ENCODE measurements at places on chromosomes 2 and 18.

GRCh38 chr18:1292167-1292566, 387.5 kb downstream of the ADCYAP1 start:
- DNase-seq: no peak

- DNase-seq: no peak
Measured at GRCh38 chr18:36446059-36446458, 148.5 kb downstream of the FHOD3 start.

- no peak for DNase-seq
Measured at GRCh38 chr18:5197032-5197434, at the start of gene AKAIN1. Gene AKAIN1, minus strand, starts transcription at chr18:5197257. Its CDS starts 204 bp downstream, at chr18:5197053.

DNA sequence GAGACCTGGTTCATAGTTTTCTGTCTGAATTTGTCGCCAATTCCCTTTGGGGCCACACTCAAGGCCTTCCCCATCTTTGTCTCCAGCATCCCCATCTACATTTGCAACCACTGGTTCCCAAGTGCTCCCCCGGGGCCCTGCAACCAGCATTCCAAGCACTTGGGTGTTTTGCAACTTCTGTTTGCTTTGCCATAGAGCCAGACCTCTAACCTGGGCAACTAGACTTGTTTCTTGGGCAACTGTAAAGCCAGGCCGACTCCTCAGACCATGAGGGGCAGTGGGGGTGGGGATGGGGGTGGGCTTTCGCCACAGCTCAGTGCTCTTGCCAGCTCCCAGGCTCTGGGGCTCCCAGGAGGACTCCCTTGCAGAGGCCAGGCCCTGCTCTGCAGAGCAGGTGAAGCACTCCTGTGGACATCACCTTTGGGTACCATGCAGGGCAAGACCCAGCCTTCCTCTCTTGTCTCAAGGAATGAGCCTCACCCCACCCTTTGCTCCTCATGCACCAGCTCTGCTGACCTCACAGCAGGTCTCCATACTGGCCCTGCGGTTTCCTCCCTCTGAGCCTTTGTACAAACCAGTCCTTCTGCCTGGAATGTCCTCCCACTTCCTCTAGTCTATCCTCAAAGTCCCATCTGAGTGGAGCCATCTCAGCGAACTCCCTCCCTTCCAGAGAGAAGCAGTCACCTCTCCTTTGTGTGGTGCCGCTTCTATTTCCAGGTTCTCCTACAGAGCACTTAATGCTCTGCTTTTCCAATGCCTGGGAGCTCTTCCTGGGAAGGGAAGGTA, 126.7 kb upstream of the MYCN start:
- DNase-seq: no peak

DNA sequence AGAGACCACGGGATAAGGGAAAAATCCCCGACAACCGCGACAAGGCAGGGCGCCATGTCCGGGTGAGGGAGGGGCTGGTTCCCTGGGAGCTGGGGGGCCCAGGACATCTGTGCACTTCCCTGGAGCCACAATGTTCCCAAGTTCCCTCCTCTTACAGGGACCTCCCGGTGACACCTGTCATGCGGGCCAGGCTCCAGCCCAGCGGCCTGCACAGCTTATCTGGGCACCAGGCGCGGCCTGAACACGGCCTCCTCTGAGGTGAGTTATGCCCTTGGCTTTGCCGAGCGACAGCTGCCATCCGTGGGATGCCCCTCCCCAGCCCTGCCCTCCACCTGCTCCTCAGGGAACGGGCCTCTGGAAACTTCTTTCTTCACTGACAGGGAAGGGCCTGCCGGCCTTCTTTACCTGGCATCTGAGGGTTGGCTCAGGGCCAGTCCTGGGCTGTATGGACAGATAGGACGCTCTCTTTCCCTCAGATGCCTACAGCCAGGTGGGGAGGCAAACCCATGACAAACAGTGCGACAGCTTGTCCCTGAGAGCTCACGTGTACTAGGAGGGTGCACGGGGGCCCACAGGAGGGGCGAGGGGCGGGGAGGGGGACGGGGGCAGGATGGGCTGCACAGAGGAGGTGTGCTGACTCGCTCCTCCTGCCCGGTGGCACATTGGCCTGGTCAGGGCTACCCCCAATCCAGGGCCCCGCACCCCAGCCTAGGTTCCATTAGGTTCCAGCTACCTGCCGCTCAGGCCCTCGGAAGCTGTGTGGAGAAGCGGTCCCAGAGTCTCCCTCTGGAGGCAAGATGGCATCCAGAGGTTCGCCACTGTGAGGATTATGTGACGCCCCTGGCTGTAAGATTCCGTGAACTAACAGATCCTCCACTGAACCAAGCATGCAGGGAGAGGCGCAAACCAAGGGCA, 34.9 kb upstream of the HPCAL1 start:
- no peak for DNase-seq

- DNase-seq: peak; percentile 2
Measured at GRCh38 chr2:239316562-239317465, 84.0 kb downstream of the HDAC4 start.

- DNase-seq: no peak
Measured at GRCh38 chr18:59904011-59904601, 4.3 kb downstream of the PMAIP1 start.

DNA sequence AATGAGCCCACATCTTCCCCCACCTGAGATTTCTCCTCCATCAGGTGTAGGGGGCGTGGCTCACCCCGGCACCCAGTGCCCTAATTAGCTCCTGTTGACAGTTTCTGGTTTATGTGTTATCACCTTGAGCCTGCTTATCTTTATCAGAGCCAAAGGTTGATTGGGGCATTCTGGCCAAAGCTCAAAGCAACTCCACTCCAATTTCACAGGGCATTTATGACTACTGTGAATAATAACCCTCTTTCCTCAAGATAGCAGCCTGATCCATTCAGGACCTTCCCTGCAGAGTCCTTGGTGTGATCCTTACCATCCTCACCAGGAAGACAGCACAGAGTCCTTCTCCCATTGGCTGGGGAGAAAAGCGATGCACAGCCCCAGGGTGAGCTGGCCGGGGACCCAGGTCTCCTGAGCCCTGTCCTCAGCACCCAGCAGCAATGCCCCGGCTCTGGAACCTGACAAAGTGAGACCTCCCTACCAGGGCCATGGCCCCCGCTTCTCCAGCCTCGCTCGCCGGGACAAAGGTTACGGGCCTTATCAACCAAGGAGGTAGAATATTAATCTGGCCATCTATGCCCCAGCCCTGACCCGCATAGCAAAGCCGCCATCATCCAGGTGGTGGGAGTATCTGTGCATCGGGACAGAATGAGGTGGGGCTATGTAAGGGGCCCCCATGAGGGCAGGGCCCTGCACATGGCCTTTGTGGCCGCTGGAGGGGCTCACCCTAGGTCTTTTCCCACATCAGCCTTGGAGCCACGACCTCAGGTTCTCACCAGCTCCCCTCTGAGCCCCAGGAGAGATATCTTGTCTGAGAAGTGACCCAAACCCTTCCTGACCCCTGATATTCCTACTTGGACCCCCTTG, 64.5 kb downstream of the ZFP36L2 start:
- DNase-seq: no peak

- no peak for DNase-seq
Measured at GRCh38 chr2:10634495-10634894, 55.3 kb downstream of the NOL10 start.

- no peak for DNase-seq
Measured at GRCh38 chr18:48571639-48572384, 33.0 kb downstream of the CTIF start.

- peak; percentile 5 for DNase-seq
Measured at GRCh38 chr18:6414723-6415417, at the start of gene L3MBTL4. Gene L3MBTL4, minus strand, starts transcription at chr18:6414911. Its CDS starts 103,286 bp downstream, at chr18:6311625.

DNA sequence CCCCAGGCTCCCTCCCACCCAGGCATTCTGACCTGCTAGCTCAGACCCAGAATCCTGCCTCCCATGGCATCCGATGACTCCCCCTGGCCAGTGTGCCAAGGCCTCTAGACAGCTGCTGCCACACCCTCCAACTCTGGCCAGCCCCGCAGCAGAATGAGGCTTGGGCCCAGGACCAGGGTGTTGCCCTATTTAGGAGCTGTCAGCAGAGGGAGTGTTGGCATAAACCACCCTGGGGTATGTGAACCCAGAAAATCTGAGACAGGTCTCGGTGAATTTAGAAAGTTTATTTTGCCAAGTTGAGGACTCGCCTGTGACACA, 134.3 kb downstream of the KLHL29 start:
- no peak for DNase-seq

DNA sequence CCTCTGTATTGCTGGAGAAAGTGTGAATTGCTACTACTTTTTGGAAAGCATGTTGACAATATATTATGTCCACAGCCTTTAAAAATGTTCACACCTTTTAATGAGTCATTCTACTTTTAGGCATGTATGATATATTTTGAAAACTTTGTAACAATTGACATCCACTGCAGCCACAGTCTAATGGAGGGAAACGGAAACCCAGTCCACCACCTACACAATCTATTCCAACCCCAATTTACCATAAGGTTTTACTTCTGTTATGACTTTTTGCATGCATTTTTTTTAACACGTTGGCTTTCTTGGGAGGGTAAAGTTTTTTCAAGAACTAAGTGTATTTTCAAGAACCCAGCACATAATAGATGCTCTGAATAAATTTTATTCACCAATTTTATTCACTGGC, 38.5 kb upstream of the ATP8B1 start:
- no peak for DNase-seq

DNA sequence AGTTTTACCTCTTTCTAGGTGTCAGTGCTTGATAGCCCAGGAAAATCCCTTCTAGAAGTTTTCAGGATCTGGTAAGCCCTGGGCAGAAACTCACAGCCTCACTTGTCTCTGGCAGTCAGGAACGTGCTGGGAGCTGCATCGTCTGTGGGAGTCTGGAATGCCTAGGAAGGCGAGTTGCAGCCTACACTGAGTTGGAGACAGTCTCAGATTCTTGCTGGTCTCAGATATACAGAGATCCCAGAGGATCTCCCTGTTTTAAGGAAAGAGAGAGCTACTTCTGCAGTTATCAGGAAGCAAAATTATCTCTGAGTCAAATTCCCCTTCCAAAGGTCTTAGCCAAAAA, 104.4 kb upstream of the CDC42EP3 start:
- no peak for DNase-seq

DNA sequence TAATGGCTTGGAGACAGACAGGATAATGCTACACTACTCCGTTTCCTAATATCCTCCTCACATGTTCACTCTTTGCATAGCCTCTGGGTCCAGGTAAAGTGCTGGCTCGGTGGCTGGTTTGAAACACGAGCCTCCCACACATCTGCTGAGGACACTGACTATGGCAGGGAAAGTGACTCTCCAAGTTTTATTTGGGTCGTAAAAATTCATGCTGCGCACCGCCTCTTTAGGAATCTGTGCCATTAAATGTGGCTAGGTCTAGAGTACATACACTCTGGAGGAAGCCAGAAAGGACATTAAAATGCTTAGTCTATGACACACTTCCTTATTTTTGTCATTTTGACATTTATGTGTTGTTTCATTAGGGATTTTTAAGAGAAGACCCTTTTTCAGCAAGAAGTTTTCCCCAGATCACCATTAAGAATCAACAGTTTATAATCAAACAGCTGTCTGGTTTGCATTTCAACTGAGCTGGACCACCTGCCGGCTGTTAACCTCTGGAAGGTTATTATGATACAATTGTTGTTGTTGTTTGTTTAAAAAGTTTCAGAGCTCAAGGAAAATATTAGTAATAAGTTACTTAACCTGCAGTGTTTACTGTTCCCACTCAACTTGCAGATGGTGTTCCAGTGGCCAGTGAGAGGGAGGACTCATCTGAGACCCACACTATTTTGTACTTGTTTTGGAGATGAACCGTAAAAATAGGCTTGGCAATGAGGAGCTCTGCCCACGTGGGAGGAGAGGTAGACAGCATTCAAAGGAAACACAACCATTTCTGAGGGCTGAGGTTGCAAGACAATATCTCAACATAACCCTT, 443.3 kb upstream of the MEIS1 start:
- DNase-seq: no peak

DNA sequence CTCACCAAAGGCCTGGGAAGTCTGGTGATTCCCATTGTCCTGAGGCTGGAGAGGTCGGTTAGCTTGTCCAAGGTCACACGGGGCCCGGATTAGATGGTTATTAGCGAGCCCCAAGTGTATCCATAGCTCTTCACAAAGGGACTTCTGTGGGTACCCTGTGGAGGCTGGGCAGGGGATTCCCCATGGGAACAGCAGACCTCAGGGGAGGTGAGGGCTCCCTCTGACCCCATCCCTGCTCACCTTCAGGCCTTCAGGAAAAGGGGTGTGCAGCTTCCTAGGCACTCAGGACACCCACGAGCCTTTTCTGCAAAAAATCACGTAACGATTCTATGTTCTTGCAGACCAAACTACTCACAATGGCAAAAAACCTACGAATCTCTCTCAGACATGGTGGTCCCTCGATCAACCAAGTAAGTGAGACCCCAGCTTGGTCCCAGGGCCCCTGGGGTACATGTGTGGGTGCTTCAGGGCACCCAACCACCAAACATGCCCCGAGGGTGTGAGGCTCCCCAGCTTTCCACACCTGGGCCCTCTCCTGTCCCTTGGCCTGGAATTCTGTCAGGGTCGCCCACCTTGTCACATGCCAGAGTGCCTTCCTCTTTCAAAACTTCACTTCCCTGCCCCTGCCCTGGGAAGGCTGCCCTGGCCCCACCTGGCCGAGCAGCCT, 40.3 kb downstream of the PDIA6 start:
- DNase-seq: no peak

DNA sequence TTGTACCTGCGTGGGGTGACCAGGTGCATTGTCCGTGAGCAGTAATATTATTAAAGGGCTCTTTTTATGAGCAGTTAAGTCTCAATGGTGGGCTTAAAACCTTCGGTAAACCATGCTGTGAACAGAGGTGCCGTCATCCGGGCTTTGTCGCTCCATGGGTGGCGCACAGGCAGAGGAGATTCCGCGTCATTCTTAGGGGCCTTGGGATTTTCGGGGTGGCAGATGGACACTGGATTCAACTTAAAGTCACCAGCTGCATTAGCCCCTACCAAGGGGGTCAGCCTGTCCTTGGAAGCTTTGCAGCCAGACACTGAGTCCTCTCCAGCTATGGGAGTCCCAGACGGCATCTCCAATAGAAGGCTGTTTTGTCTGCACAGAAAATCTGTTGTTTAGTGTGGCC, 107.7 kb downstream of the NFATC1 start:
- DNase-seq: no peak

GRCh38 chr2:43343573-43344304, 117.3 kb upstream of the ZFP36L2 start:
- no peak for DNase-seq

GRCh38 chr2:3288470-3289170, 89.0 kb downstream of the EIPR1 start:
- DNase-seq: no peak

DNA sequence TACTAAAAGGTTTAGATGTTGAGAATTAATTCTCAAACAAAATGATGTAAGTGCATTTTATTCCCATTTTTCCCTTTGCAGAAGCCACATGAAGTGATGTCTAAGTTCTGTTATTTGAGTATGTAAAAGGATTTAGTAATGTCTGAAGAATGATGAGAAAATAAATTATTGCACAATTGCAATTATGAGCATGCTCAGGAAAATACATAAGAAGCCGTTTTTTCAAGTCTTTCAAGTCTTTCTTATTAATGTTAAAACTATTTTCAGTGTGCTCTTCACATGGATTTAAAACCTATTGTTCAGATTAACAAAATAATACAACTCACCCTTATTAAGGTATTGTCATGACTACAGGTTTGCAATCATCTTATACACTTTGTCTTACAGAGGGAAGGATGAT, 331.4 kb upstream of the NETO1 start:
- no peak for DNase-seq
